ENCODE measurements at places on chromosomes 7 and 10.

- H3K4me3 ChIP-seq: peak overlapping the region; percentile 76
- DNase-seq: peak; percentile 88
- H3K36me3 ChIP-seq: no peaks in the 10 kb centered on the region
- peaks cover 10% of the 10 kb centered on the region for H3K4me1 ChIP-seq
Measured at GRCh38 chr10:119206603-119207365, 587 bp upstream of the GRK5 start.

- H3K4me3 ChIP-seq: no peak overlapping the region
- H3K36me3 ChIP-seq: no peaks in the 10 kb centered on the region
- no peak overlapping the region for H3K27ac ChIP-seq
Measured at GRCh38 chr10:27564398-27564797, 60.3 kb downstream of the RAB18 start.

- H3K27ac ChIP-seq: no peak overlapping the region
- H3K27me3 ChIP-seq: no peaks in the 10 kb centered on the region
- H3K4me1 ChIP-seq: no peaks in the 10 kb centered on the region
Measured at GRCh38 chr10:114791768-114792167, 29.8 kb upstream of the FHIP2A start.

- DNase-seq: peak; percentile 76
- H3K4me1 ChIP-seq: peaks cover 1% of the 10 kb centered on the region
- no peak overlapping the region for H3K27ac ChIP-seq
- peaks cover 17% of the 10 kb centered on the region for H3K36me3 ChIP-seq
- no peak overlapping the region for H3K4me3 ChIP-seq
Measured at GRCh38 chr7:74199551-74200355, 10.1 kb upstream of the LAT2 start.

GRCh38 chr10:78059906-78060702 lies 26.4 kb downstream of the RPS24 start:
- no peak overlapping the region for H3K4me3 ChIP-seq
- DNase-seq: no peak
- H3K36me3 ChIP-seq: no peaks in the 10 kb centered on the region
- no peak overlapping the region for H3K27ac ChIP-seq

DNA sequence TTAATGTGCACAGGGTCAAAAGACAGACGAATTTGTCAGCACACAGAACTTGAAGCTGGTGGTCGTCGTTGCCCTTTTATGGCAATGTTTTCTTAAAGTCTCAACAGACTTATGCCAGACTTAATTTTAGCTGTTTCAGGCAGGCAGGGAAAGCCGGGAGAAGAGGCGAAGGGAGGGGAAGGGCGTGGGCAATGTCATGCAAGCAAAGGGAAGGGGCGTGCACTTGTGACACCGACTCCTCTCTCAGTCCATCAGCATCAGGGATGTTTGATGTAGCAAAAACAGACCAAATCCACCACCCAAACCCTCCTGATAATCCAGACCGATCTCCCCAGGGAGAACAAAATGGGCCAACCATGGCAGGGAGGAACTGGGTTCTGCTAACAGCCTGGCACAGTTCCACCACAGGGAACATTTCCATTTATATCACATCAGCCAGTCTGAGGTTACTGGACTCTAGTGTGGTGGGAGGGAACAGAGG lies 118.1 kb upstream of the RHEB start:
- H3K4me3 ChIP-seq: no peak overlapping the region
- DNase-seq: no peak
- no peaks in the 10 kb centered on the region for H3K4me1 ChIP-seq
- no peak overlapping the region for H3K27ac ChIP-seq
- H3K36me3 ChIP-seq: no peaks in the 10 kb centered on the region
- no peaks in the 10 kb centered on the region for H3K27me3 ChIP-seq

- H3K27ac ChIP-seq: no peak overlapping the region
- H3K27me3 ChIP-seq: no peaks in the 10 kb centered on the region
- peaks cover 86% of the 10 kb centered on the region for H3K36me3 ChIP-seq
- H3K4me1 ChIP-seq: no peaks in the 10 kb centered on the region
- DNase-seq: no peak
Measured at GRCh38 chr7:7254319-7254718, 72.0 kb downstream of the C1GALT1 start.

GRCh38 chr10:126233182-126234148 lies 154.8 kb downstream of the ADAM12 start:
- DNase-seq: no peak
- H3K27me3 ChIP-seq: no peaks in the 10 kb centered on the region
- H3K4me1 ChIP-seq: no peaks in the 10 kb centered on the region
- H3K36me3 ChIP-seq: no peaks in the 10 kb centered on the region
- H3K4me3 ChIP-seq: no peak overlapping the region
- no peak overlapping the region for H3K27ac ChIP-seq

GRCh38 chr10:92688573-92688926 lies 1.2 kb upstream of the HHEX start:
- H3K36me3 ChIP-seq: peaks cover 16% of the 10 kb centered on the region
- H3K4me3 ChIP-seq: peak overlapping the region; percentile 80
- no peak overlapping the region for H3K27ac ChIP-seq
- no peak for DNase-seq
- H3K27me3 ChIP-seq: peaks cover 39% of the 10 kb centered on the region

- H3K27me3 ChIP-seq: no peaks in the 10 kb centered on the region
- no peaks in the 10 kb centered on the region for H3K4me1 ChIP-seq
- no peak overlapping the region for H3K27ac ChIP-seq
- H3K4me3 ChIP-seq: peak overlapping the region; percentile 71
- peak; percentile 98 for DNase-seq
Measured at GRCh38 chr10:108911814-108912541, 1011.3 kb downstream of the XPNPEP1 start.

DNA sequence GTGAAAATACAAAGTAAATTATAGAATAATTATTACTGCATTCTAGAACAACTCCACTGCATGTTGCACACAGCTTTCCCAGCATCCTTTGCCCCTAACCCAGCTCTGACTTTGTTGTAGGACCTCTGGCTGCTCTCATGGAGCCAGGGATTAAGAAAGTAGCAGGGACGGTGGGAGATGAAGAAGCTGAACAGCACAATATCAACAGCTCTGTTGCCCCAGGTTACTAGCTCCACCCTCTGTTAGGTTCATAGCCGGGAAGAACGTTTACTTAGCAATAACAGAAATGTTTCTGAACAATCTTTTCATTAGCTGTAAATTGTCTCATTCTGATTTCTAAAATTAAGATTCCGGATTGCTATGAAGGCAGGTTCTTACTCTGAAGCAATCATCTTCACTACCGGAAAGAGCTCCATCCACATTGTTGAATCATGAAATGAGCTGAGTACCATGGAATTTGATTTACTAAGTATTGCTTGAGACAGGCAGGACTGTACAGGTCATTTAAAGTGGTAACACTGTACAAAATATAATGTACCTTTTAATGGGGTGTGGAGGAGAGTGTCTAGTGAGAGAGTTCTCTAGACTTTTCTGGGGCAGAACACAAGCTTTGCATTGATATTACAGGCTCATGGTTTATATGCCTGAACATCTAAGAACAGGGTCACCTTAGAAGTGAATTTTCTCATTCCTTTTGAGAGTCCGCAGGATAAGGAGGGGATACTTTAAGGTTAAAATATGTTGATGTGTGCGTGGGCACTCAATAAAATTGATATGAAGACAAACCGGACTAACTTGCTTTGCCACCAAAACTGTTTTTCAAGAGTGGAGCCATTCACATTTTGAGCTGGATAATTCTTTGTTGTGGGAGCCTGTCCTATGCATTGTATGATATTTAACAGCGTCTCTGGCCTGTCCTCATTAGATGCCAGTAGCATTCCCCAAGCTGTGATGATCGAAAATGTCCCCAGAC lies 20.8 kb upstream of the RAB18 start:
- no peak overlapping the region for H3K4me3 ChIP-seq
- no peak overlapping the region for H3K27ac ChIP-seq
- DNase-seq: no peak
- no peaks in the 10 kb centered on the region for H3K36me3 ChIP-seq
- no peaks in the 10 kb centered on the region for H3K4me1 ChIP-seq

DNA sequence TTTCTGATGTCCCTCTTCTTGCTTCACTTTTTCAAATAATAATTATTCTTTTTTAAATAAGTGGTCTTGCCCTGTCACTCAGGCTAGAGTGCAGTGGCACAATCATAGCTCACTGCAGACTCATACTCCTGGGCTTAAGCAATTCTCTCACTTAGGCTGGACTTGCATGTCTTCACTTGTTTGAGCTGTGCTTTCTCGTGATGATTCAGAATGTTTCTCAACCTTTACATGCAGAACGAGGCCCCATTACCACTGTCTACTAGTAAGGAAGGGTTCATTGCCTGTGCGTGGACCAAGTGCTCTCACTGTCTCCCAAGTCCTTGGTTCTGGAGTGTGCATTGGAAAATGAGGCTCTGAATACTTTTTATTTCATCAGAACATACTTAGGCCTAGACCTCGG lies 468.6 kb upstream of the COBL start:
- H3K4me1 ChIP-seq: no peaks in the 10 kb centered on the region
- H3K4me3 ChIP-seq: no peak overlapping the region
- DNase-seq: no peak
- H3K36me3 ChIP-seq: no peaks in the 10 kb centered on the region
- no peak overlapping the region for H3K27ac ChIP-seq

GRCh38 chr7:42192851-42193461 lies 44.1 kb downstream of the GLI3 start:
- peak; percentile 85 for DNase-seq
- no peaks in the 10 kb centered on the region for H3K4me1 ChIP-seq
- H3K36me3 ChIP-seq: no peaks in the 10 kb centered on the region

- no peaks in the 10 kb centered on the region for H3K4me1 ChIP-seq
- peak; percentile 62 for DNase-seq
- H3K36me3 ChIP-seq: no peaks in the 10 kb centered on the region
- no peak overlapping the region for H3K27ac ChIP-seq
- H3K27me3 ChIP-seq: no peaks in the 10 kb centered on the region
Measured at GRCh38 chr7:3358991-3359390, 57.9 kb downstream of the SDK1 start.

- no peak for DNase-seq
- peaks cover 18% of the 10 kb centered on the region for H3K36me3 ChIP-seq
- no peaks in the 10 kb centered on the region for H3K27me3 ChIP-seq
- no peak overlapping the region for H3K4me3 ChIP-seq
Measured at GRCh38 chr7:132546366-132547127, 29.7 kb downstream of the PLXNA4 start.

DNA sequence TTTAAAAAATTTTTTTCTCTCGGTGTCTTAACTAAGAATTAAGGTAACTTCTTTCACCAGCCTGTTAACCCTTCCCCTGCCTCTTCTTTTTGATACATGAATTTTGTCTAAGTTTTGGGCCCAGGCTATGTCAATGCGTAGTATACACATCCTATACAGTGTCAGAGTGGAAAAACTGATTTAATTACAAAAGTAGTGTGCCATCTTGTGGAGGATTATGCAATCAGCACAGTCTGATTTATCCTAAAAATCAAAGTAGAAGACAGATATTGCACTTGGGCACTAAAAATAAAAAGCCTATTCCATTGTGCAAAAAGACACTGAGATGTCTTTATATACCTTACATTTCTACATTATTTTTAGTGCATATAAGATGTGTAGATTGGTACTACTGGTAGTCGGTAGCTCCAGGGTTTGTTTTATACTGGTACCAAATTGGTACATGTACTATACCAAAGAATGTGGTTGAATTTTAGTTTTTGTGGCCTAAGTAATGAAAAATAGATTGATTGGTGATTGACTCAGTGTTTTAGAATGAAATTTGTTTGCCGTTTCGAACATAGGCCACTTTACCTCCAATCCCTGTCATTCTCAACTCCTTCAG lies 96.6 kb downstream of the MKLN1 start:
- no peak for DNase-seq
- H3K4me1 ChIP-seq: no peaks in the 10 kb centered on the region
- no peaks in the 10 kb centered on the region for H3K27me3 ChIP-seq
- peaks cover 60% of the 10 kb centered on the region for H3K36me3 ChIP-seq

DNA sequence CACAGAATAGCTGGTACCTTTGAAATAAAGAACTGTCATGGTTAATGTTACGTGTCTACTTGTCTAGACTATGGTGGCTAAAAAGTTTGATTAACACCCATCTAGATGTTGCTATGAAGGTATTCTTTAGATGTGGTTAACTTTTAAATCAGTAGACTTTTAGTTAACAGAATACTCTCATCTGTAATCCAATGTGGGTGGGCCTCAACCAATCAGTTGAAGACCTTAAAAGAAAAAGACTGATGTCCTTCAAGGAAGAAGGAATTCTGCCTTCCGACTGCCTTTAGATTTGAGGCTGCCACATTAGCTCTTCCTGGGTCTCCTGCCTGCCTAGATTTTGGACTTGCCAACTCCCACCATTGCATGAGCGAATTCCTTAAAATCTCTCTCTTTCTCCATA lies 113.0 kb upstream of the CACUL1 start:
- H3K4me3 ChIP-seq: no peak overlapping the region
- no peaks in the 10 kb centered on the region for H3K4me1 ChIP-seq
- H3K27ac ChIP-seq: no peak overlapping the region
- no peaks in the 10 kb centered on the region for H3K27me3 ChIP-seq
- no peak for DNase-seq

Data from endodermal cell (in vitro differentiated cells).